ENCODE measurements at places on chromosomes 11 and 22.

GRCh38 chr11:110250168-110250567 is 46.2 kb downstream of the RDX start:
- no peak for DNase-seq

GRCh38 chr11:45155627-45156180 is 9.3 kb downstream of the PRDM11 start:
- no peak for DNase-seq

DNA sequence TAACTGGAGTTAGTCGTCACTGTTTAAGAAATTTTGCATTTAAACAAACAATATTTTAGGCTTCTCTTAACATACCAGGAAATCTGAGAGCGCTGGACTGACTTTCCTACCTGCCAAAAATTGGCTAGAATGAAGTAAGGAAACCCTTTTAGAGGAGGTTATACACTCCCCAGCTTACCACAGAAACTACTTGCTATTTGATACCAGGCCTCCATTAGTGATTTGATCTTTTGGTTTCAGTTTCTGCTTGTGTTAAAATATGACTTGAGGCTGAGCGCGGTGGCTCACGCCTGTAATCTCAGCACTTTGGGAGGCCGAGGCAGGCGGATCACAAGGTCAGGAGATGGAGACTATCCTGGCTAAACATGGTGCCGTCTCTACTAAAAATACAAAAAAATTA is 419.9 kb downstream of the LRRC4C start:
- DNase-seq, result no peak

GRCh38 chr11:74212533-74212932 is 41.4 kb downstream of the PPME1 start:
- DNase-seq, result no peak

- peak; percentile 26 for DNase-seq
These were observed 1.9 kb upstream of the GRAMD1B start for GRCh38 chr11:123428116-123428715.

DNA sequence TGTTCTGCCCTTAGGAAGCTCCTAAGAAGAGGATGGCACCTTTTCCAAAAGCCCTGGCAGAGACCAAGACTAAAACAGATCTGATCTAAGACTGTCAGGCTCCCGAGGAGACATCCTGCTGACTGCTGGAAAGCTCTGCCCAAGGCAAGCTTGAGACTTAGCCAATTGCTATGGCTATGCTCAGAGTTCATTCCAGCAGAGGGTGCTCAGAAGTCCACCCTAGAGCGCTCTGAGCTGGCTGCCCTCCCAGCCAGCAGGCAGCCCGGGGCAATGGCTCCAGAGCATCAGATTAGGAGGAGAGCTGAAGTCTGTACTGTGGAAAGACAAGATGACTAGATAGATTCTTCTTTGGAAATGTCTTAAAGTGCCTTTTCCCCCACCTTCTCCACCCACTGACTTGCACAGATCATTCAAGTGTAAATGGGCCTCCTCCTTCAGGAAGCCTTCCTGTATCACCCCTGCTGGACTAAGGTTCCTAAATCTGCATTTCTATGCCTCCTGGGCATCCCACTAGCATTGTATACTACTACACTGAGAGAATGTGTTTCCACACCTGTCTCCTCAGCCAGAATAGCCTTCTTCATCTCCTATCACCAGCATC is 23.4 kb downstream of the LRRC55 start:
- peak; percentile 14 for DNase-seq

DNA sequence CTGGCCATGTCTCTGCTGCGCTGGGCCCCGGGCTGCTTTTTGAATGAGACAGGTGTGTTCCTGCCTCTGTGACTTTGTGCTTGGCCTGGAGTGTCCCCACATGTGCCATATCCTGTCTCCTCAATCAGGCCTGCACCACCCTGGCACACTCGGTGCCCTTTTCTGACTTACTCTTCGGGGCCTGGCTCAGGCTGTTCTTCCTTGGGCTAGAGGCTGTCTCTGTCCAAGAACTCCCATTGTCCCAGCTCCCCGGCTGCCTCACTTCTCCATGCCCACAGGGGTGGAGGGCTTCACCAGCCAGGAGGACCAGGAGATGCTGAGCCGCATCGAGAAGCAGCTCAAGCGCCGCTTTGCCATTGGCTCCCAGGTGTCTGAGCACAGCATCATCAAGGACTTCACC is 23.0 kb downstream of the MCM5 start:
- DNase-seq, result no peak

GRCh38 chr11:31815711-31816467 is 4.8 kb upstream of the PAX6 start:
- DNase-seq, result no peak

DNA sequence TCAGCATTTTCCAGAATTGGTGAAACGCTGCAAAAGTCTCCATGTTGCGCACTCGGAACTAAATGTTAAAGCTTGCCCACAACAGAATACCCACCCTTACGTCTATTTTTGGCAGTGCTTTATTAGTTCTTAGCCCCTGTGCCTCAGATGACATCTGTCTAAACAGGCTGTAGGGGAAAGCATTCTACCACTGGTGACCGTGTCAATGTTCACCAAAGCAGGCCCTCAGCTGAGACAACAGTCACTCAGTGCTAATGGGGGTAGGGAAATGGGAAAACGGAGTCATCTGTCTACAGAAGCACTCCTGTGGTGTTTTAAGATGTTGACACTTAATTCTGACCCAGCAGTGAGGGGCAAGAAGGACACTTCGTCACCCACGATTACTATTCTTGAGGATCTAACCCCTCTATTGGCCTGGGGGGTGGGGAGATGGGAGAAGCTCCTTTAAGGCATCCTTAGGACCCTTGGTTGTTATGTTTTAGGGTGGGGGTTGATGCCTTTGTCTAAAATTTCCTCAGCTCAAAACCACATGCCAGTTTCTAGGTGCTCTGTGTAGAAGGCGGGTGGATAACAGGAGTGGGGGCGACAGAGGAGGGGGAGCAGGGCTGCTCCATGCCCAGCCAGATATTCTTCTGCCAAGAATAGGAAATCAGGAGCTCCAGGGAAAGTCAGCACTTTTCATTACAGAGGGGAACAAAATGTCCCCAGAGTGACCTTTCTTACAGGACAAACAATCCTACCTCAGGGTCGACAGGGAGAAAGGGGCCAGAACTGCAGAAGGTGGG is 15.6 kb upstream of the MFRP start:
- no peak for DNase-seq

DNA sequence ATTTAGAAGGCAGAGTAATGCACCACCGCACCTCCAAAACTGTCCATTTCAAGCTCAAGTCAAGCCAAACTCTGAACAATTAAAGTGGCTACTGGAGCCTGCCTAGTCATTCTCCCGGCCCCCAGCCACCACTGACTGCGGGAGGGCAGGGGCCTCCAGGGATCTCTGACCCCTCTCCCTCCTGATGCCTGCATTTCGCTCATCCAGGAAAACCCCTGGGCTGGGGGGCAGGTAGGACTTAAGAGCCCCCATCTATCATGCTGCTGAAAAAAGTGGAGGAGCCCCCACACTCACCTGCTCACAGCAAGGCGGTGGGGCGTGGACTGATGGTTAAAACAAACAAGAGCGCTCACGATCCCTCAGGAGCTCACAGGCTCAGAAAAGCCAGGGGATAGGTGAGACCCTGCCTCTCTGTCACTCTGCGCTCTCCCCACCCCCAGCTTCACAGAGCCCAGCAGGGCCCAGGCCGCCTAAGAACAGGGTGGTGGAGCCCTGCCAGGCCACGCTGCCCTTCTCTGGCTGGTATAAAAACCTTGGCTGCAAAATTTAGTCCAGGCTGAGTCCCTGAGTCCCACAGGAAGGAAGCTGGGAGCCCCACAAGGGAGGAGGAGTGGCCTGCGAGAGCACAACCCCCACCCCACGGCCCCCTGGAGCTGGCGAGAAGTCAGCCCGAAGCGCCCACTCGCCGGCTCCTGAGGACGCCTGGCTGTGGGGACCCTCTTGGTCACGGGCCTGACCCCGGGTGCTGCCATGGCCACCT is 21.0 kb upstream of the MOB2 start:
- no peak for DNase-seq

DNA sequence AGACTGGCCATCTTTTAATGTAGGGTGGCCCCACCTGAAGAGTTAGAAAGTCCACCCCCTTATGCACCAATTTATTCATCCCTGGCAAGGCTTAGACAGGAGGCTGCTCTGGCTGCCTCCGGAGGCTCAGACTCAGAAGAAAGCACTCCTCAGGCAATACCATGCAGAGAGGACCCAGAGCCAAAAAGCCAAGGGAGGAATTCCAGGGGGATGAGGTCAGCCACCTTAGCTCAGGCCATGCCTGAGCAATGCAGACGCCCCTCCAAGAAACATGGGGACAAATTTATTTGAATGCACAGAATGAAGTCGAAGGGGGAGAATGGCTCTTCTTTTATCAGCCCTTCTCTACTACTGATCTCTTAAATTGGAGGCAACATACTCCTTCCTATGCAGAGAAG is 39.7 kb upstream of the GLYAT start:
- DNase-seq, result no peak

GRCh38 chr11:65958774-65959420 is 2.6 kb upstream of the SART1 start:
- DNase-seq, result no peak

DNA sequence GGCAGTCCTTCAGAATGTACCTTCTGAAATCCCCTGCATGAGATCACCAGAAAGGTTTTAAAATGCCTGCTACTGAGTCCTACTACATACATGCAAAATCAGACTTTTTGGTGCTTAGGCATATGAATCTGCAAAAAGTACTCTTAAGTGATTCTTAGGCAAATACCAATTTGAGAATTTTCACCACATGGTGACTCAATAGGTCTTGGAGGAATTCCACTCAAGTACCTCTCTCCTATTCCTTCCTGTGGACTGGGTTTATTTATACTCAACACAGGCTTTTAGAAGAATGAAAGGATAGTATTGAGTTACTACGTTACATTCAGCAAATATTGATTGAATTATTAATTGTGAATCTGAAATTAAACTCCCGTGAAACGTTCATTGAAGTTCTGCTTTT is 223.9 kb downstream of the CNTN5 start:
- DNase-seq, result no peak

DNA sequence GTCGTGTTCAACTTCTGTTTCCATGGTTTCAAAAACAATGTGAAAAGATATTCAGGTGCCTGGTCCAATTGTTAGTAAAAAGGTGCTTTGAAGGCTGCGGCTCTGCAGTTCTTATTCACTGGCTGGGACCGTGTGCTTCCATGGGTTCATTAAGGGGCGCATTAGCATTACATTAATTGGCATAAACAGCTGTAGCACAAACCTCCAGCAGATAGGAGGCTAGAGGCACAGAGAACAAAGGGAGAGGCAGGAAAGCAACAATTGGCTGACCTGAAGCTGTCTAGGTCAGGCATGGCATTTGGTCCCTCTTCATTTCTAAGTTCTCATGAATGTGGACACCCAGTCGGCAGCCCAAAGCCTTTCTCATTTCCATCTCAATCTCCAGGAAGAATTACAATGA is 16.6 kb downstream of the PAK1 start:
- no peak for DNase-seq

DNA sequence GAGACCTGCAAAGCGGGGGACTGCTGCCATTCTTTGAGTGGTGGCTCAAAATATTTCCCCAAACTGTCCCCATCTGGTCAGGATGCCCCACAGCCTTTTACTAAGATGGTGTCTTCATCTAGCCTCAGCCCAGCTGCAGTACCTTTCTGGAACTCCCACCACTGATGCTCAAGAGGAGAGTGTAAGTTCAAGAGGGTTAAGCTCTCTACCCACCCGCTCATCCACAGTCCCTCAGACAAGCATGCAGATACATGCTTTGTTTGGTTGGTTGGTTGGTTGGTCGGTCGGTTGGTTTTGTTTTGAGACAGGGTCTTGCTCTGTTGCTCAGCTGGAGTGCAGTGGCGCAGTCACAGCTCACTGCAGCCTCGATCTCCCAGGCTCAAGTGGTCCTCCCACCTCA is 14.5 kb upstream of the CAVIN3 start:
- DNase-seq, result no peak

DNA sequence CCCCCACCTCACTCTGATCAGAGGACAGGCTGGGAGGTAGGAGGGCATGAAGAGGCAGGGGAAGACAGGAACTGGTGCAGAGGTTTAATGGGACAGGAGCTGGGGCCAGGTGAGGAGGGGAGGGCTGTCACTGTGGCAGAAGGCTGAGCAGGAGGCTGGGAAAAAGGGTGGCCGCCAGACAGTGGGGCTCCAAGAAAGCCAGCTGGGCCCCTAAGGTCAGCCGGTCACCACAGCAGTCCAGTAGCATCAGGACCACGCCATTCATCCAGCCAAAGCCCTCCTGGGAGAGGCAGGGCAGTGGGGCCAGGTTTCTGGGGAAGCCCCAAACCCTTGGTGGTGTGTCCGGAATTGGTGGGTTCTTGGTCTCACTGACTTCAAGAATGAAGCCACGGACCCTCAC is 8.5 kb upstream of the TREH start:
- no peak for DNase-seq

- DNase-seq, result peak; percentile 92
These were observed 24.0 kb downstream of the MIAT start for GRCh38 chr22:26681395-26681821.

DNA sequence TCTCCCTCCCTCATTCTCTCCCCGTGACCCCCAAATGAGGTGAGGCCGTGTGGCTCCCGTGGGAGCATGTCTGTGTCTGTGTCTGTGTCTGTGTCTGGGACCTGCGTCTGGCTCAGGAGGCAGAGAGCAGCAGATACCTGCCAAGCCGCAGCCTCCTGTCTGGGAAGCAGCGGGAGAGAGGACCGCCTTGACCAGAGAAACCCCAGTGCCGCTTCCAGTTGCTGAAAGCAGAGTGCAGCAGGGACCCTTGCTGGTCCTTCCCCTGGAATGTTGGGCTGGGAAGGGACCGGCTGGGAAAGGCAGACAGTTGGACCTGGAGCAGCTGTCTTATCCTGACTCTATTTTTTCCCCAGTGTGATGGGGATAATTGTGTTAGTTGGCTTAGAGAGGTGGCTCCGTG is 525 bp downstream of the CSDC2 start:
- no peak for DNase-seq

GRCh38 chr11:65057526-65057925 is 827 bp downstream of the NAALADL1 start:
- no peak for DNase-seq

DNA sequence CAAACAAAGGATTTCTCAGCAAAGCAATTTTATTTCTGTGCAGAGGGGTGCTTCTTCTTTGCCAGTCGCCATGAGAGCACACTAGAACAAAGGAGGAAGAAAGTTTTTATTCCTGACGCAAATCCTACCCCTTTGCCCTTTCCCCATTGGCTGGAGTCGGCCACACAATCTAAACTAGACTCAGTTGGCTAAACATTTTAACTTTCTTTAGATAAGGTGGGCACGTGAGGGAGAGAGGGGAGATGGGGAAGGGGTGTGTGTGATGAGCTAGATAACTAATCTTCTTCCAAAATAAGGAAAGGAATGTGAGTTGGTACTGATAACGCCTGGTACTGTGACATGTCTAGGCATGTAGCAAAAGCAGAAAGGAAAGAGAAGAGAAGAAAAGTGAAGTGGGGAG is 626 bp downstream of the TRIM22 start:
- DNase-seq, result no peak

GRCh38 chr22:20777420-20778177 is 3.7 kb downstream of the SERPIND1 start:
- peak; percentile 29 for DNase-seq

DNA sequence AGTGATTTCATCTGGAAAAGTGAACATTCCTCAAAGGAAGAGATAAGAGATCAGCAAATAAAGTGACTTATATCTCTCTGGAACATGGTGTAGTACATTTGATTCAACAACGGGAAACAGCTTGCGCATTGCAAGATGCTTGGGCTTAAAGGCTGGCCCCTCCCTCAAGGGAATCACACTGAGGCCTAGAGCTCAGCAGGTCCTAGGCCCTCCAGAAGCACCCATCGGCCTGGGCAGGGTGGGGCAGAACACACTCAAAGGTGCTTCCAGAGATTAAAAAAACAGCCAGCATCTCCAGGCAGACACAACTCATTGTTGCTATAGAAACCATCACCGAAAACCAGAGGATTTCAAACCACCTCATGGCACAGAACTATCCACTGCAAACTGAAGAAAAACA is 69.0 kb upstream of the ARFGAP3 start:
- no peak for DNase-seq

Data from fibroblast of skin of right biceps (primary cell).